ENCODE measurements at places on chromosomes 5 and 9. TPM values are rescaled to one million over a fixed set of nuclear protein-coding genes. Genes with fewer than 3 reads are reported as not detected.

The AJM1 gene
- 5.6 TPM for total RNA-seq

The HMCN2 gene
- not detected for total RNA-seq

The MSMP gene
- not detected for total RNA-seq

The TRAF1 gene
- total RNA-seq, result 0.84 TPM

The CNTFR gene
- total RNA-seq, result not detected

The TRPM6 gene
- not detected for total RNA-seq

The ACTBL2 gene
- total RNA-seq, result 0.10 TPM

The GRM6 gene
- total RNA-seq, result not detected

The CDH10 gene
- 0.33 TPM for total RNA-seq

The BNC2 gene
- not detected for total RNA-seq

The PLEKHG4B gene
- total RNA-seq, result not detected

The GRAMD2B gene
- total RNA-seq, result 11.1 TPM

The RMI1 gene
- 6.9 TPM for total RNA-seq

DNA sequence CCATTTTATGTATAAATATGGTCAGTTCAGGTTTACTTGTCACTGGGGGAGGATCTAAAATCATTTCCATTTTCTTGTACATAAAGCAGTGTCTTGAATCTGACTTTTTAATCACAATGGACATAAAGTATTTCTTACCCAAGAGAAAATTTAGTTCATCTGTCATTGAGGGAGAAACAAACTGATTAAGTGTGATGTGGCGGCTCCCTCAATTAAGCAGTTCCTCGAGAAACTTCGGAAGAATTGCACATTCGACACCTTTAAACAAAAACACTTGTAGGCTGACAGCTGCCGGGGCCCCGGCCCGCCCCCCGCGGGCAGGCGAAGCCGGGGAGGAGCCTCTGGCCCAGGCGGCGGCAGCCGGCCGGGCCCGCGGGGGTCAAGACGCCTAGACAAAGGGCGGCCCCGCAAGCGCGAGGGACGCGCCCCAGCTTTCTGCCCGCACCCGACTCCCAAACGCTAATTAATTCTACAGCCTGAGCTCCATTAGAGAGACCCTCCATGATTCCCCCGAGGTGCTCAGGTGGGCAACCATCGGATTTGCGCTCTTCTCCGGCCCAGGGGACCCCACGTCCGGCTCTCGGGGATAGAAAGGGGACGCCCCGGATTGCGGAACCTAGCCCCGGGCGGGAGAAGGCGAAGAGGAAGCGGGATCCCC is 750 bp downstream of the TRIM36 start:
- peak overlapping the region; percentile 35 for H3K27ac ChIP-seq
- H3K27me3 ChIP-seq, result no peaks in the 10 kb centered on the region
- peak overlapping the region; percentile 84 for H3K4me3 ChIP-seq
- H3K36me3 ChIP-seq, result no peaks in the 10 kb centered on the region

GRCh38 chr9:117434566-117434965 is 19.7 kb upstream of the ASTN2 start:
- H3K27ac ChIP-seq, result no peak overlapping the region
- H3K36me3 ChIP-seq, result no peaks in the 10 kb centered on the region
- H3K27me3 ChIP-seq, result no peaks in the 10 kb centered on the region

DNA sequence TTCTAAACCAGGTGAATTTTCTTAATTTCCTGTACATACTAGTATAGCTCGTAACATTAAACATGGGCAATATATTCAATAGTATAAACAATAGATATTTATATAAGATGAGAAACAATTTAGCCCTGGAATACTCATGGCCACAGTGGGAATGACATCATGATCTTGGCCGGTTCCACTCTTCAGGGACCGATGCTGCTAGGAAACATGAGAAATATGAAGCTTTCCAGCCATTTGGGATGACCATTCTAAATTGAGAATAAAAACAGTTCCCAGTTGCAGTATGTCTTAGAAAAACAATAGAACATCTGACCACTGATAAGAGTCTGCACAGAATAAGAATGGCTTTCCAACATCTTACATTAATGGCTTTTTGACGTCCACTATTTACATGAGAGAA is 33.3 kb upstream of the SLCO6A1 start:
- no peaks in the 10 kb centered on the region for H3K36me3 ChIP-seq
- DNase-seq, result no peak
- peaks cover 17% of the 10 kb centered on the region for H3K27me3 ChIP-seq
- H3K4me1 ChIP-seq, result no peaks in the 10 kb centered on the region

GRCh38 chr9:120376101-120376500 is 203.9 kb downstream of the CDK5RAP2 start:
- H3K27ac ChIP-seq, result no peak overlapping the region
- no peak for DNase-seq
- H3K27me3 ChIP-seq, result no peaks in the 10 kb centered on the region
- H3K36me3 ChIP-seq, result no peaks in the 10 kb centered on the region
- no peak overlapping the region for H3K4me3 ChIP-seq
- no peaks in the 10 kb centered on the region for H3K4me1 ChIP-seq

GRCh38 chr5:14327624-14328023 is 184.5 kb downstream of the TRIO start:
- H3K27ac ChIP-seq, result no peak overlapping the region
- peaks cover 31% of the 10 kb centered on the region for H3K36me3 ChIP-seq
- H3K4me1 ChIP-seq, result no peaks in the 10 kb centered on the region

DNA sequence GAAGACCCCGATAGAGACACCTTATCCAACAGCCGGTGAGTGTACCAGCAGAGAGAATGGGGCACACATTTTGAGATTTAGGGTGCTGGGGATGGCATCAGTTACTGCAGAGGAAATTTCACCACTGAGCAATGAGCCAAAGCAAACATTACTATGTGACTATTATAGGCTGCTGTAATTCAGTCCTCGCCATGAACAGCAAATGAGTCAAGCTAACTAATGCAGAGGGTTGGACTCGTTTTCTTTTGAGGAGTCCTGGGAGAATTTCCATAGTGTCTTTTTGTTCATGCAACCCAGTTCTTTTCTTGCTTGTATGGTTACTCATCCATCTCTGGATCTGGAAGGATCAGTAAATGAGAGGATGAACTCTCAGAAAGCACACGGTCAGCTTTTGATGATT is 323.8 kb downstream of the PSAT1 start:
- H3K4me1 ChIP-seq, result peaks cover 9% of the 10 kb centered on the region
- no peak overlapping the region for H3K4me3 ChIP-seq
- H3K27ac ChIP-seq, result no peak overlapping the region
- H3K36me3 ChIP-seq, result no peaks in the 10 kb centered on the region
- peak; percentile 59 for DNase-seq
- H3K27me3 ChIP-seq, result no peaks in the 10 kb centered on the region

DNA sequence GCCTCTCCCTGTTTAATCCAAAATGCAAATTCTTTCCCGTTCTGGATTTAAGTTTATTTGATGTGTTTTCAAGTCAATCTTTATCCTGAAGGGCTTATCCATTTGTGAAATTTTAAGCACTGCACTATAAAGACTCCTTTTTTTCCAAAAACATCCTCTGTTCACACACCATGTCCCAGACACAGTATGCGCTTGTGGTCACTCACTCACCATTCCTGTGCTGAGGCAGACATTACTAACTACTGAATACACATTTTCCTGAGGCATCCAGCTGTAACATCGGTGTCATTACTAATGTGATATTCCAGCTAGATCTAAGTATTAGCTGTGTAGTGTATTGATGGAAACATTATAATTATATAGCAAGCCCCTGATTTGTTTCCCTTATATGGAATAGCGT is 298.4 kb downstream of the KCTD16 start:
- no peaks in the 10 kb centered on the region for H3K36me3 ChIP-seq
- H3K4me1 ChIP-seq, result no peaks in the 10 kb centered on the region
- no peak for DNase-seq
- H3K27ac ChIP-seq, result no peak overlapping the region

- H3K36me3 ChIP-seq, result no peaks in the 10 kb centered on the region
- H3K27ac ChIP-seq, result no peak overlapping the region
- H3K27me3 ChIP-seq, result no peaks in the 10 kb centered on the region
- no peak for DNase-seq
Observed at GRCh38 chr9:69272212-69272611, 52.8 kb upstream of the ENTREP1 start.

GRCh38 chr9:111572950-111573604 is 26.4 kb downstream of the PTGR1 start:
- H3K36me3 ChIP-seq, result peaks cover 87% of the 10 kb centered on the region
- no peaks in the 10 kb centered on the region for H3K27me3 ChIP-seq
- H3K27ac ChIP-seq, result no peak overlapping the region
- H3K4me1 ChIP-seq, result no peaks in the 10 kb centered on the region

DNA sequence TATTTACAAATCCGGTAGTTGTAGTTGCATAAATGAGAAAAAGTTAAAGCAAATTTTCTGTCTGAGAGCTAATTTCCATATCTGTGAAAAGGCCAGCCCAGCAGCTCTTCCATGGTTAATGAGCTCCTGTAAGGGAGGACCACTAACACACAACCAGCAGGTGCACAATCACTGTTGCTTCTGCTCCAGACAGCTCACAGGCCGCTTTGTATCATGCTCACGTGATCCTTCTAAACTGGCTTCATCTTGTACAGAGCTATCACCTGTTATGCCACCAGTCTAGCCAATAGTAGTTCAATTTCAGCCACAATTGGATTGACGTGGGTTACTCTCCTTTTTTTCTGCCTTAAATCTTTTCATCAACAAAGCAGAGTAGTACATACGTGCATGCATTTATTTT is 38.3 kb upstream of the FBXL17 start:
- H3K4me1 ChIP-seq, result no peaks in the 10 kb centered on the region
- no peak for DNase-seq
- H3K27ac ChIP-seq, result no peak overlapping the region
- no peak overlapping the region for H3K4me3 ChIP-seq

DNA sequence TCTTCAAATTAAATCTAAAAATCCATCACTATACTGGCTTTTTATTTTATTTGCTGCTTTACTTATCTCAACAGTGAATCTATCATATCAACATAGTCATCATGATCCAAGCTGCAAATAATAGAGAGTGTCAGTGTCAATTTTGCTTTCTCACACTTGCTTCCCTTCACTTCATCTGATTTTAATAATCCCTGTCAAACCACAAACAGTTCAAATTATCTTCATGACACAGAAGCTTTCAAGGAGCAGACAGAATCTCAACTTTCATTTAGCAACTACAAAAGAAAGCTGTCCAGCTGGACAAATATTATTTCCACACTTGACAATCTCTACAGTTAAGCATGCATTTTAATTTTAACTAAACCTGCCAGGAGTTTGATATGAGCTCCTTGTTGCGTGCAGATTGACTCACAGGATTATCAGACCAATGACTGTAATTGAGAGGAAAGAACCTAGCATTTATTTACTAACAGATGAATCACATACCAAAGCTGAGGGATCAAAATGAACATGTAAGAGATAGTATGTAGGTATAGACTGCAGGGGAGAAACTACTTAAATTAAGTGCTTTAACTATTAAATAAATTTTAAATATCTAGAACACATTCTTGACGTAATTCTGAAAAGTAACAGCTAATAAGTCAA is 56.0 kb downstream of the KIAA0825 start:
- no peaks in the 10 kb centered on the region for H3K4me1 ChIP-seq
- H3K4me3 ChIP-seq, result no peak overlapping the region
- no peak overlapping the region for H3K27ac ChIP-seq
- no peaks in the 10 kb centered on the region for H3K27me3 ChIP-seq
- no peaks in the 10 kb centered on the region for H3K36me3 ChIP-seq
- no peak for DNase-seq

- no peaks in the 10 kb centered on the region for H3K36me3 ChIP-seq
- H3K4me1 ChIP-seq, result peaks cover 4% of the 10 kb centered on the region
- DNase-seq, result no peak
- no peaks in the 10 kb centered on the region for H3K27me3 ChIP-seq
Observed at GRCh38 chr9:3807601-3808000, 281.8 kb upstream of the RFX3 start.

- H3K4me3 ChIP-seq, result no peak overlapping the region
- H3K27ac ChIP-seq, result no peak overlapping the region
- DNase-seq, result no peak
- no peaks in the 10 kb centered on the region for H3K36me3 ChIP-seq
Observed at GRCh38 chr9:69627281-69627680, 44.9 kb downstream of the APBA1 start.

GRCh38 chr5:103280967-103281366 is 22.4 kb downstream of the MACIR start:
- H3K4me1 ChIP-seq, result no peaks in the 10 kb centered on the region
- H3K27ac ChIP-seq, result no peak overlapping the region

DNA sequence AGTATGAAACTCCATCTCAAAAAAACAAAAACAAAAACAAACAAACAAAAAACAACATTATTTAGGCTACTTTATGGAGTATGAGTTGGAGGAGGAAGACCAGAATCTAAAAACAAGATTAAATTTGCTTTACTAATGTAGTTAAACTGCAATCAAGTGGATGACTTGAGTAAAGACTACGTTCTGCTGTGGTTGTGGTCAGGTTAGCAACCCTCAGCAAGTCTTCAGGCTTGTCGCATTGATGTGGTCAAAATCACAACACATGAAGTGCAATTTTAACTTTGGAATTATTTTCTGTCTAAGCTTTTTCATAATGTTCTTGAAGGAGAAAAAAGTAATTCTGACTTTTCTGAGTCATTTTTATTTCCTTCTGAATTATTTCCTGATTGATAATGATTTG is 43.1 kb downstream of the PDE6A start:
- H3K27ac ChIP-seq, result peak overlapping the region; percentile 34
- no peak for DNase-seq
- peaks cover 26% of the 10 kb centered on the region for H3K4me1 ChIP-seq
- no peaks in the 10 kb centered on the region for H3K27me3 ChIP-seq
- H3K4me3 ChIP-seq, result no peak overlapping the region
- H3K36me3 ChIP-seq, result no peaks in the 10 kb centered on the region

GRCh38 chr9:93464395-93464794 is 11.0 kb upstream of the FAM120AOS start:
- no peaks in the 10 kb centered on the region for H3K27me3 ChIP-seq
- no peak for DNase-seq
- no peaks in the 10 kb centered on the region for H3K36me3 ChIP-seq
- H3K4me3 ChIP-seq, result no peak overlapping the region
- peak overlapping the region; percentile 51 for H3K27ac ChIP-seq

- peak; percentile 40 for DNase-seq
- H3K27ac ChIP-seq, result peak overlapping the region; percentile 10
- H3K4me3 ChIP-seq, result no peak overlapping the region
- no peaks in the 10 kb centered on the region for H3K27me3 ChIP-seq
- H3K36me3 ChIP-seq, result peaks cover 100% of the 10 kb centered on the region
- peaks cover 6% of the 10 kb centered on the region for H3K4me1 ChIP-seq
Observed at GRCh38 chr9:98010445-98010844, 27.3 kb downstream of the ANP32B start.

- no peak overlapping the region for H3K4me3 ChIP-seq
- no peak for DNase-seq
- peaks cover 47% of the 10 kb centered on the region for H3K4me1 ChIP-seq
- no peak overlapping the region for H3K27ac ChIP-seq
Observed at GRCh38 chr5:96659170-96659569, 3.0 kb upstream of the CAST start.

DNA sequence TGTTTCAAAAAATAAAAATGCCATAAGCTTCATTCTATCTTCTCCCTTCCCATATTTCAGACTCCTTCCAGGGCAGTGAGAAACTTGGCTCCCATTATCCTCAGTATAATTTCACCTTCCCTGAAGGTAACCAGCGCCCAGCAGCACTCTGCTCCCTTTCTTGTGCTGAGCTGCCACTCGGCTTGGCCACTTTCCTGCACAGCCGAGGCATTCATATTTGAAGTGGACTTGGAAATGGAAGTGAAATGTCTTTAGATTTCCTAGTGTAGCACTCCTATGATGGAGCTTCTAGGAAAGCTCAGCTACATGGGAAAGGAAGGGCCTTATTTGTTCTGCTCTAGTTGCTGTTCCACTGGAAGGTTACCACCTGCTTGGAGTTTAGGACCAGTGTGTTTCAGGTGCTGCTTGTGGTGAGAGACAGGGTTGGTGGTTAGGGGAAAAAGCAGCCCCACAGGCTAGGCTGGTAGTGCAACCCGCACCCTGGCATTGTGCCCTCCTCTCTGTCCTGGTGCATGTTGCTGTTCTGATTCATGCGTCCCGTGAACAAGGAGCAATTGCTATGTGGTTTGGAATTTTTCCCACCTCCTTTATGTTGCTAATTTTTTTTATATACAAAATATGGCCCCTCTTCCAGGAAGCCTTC is 53.8 kb downstream of the RAD23B start:
- H3K4me3 ChIP-seq, result no peak overlapping the region
- H3K36me3 ChIP-seq, result peaks cover 92% of the 10 kb centered on the region
- no peaks in the 10 kb centered on the region for H3K27me3 ChIP-seq
- peak; percentile 65 for DNase-seq

Measured in MCF 10A (cell line).